ENCODE measurements at places on chromosomes 13 and 19.

DNA sequence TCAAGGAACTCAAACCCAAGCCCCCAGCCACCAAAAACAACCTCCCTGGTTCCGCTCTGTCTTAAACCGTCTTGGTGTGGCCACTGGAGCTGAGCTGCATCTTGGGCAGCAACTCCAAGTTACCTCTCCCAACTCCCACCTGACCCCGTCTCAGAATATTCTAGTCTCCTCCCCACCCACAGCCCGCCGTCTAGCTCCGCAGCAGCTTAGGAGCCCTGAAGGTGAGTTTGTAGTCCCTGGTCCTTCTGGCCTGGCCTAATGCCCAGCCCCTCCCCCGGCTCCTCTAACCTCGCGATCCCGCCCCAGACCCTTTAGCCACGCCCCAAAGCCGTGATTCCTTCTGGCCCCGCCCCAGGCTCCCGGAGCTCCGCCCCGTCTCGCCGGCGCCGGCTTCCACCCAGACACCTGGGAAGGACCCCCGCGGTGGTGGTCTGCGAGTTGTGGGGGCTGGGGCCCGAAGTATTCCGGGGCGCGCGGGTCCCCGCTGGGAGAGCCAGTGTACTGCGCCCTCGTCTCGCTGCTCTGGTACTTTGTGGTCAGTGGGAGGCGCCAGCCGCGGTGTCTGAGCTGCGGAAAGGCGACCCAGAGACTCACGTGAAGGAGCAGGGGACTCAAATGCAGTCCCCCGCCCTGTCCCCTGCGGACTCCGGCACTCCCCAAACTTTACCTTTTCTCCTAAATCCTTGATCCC, 2.5 kb upstream of the LHB start:
- no peak for DNase-seq

DNA sequence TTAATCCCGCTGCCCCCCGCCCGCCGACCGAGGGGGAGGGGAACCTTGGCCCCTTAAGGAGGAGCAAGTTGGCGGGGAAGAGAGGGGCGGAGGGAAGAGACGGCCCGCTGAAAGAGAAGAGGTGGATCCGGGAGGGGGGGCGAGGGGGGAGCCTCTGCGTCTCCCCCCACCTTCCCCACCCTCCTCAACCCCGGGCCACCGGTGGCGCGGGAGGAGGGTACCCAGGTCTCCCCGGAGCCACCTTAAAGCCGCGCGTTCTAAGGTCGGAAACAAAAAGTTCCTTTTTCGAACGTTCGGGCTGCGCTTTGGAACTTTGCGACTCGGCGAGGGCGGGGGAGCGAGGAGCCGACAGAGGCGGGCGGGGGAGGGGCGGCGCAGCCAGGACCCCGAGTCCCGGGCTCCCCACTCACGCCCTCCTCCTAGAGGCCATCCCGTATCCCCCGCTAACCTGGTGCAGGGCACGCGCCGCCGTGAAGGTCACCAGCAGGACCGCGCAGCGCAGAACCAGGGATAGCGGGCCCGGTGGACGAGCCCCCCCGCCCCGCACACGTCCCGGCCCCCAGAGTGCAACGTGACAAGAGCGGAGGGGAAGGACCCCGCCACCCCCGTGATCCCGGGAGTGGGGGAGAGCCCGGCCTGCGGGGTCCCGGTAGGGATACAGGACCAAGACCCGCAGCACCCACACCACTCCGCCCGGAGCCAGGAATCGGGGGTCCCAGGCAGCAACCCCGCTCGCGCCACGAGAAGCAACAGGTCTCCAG, 659 bp downstream of the ERF start:
- DNase-seq: peak; percentile 77

GRCh38 chr19:7921967-7922835, 2.1 kb downstream of the SNAPC2 start:
- no peak for DNase-seq

DNA sequence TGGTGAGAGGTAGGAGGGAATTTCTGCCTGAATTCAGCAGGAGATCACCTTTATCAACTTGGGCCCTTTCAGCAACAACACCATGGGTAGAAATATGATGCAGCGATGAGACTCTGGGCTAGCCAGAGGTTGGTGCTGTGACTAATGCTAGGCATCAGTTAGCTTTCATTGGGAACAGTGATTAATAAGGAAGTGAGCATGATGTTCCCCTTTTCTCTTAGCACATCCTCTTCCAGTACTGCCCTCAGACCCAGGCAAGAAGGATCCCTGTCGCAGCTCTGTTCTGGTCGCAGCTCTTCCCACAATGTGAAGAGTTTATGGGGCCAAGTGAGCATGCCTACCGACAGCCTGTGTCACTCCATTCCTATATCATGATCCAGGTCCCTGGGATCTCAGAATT, 100.5 kb downstream of the FLT1 start:
- no peak for DNase-seq

DNA sequence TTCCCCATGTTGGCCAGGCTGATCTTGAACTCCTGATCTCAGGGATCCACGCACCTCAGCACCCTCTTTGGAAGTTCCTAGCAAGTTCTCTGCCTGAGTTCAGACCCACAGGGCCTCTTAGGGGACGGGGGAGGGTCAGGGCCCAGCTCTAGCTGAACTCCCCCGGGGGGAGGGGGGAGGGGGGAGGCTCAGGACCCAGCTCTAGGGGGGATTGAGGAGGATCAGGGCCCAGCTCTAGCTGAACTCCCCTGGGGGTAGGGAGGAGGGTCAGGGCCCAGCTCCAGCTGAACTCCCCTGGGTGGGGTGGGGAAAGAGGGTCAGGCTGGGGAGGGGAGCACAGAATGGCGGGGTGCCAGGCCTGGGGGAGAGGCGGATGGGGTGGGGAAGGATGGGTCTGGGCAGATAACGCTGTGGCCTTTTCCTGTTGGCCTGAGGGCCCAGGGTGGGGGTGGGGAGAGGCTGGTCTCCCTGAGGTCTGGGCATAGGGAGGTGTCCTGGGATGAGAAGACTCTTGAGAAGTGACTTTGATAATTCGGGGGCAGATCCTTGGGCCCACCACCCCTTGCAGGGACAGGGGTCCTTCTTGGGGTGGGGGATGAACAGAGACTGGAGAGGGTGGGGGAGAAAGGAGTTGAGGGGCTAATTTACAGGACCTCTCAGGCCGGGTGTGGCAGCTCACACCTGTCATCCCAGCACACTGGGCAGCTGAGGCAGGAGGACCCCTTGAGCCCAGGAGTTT, 5.5 kb upstream of the PTBP1 start:
- DNase-seq: peak; percentile 83

- peak; percentile 96 for DNase-seq
Measured at GRCh38 chr19:574658-575526, 2.5 kb downstream of the BSG start.

GRCh38 chr13:41596190-41596589, 138.8 kb downstream of the RGCC start:
- no peak for DNase-seq

DNA sequence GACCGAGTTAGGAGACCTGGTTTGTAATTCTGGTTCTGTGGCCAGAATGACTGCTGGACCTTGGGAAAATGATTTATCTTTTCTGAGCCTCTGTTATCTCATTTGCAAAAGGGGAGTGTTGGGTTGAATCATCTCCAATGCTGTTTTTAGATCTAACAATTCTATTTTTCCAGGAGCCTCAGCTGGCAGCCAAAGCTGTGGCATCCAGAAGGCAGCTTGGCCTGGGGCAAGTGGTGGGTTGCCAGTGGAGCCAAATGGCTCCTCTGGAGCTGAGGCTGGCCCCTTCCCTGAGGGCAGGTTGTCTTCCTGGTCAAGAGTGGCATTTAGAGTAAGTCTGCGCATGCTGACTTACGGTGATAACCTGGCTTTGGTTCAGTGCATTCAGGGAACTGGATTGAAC, 21.3 kb downstream of the B3GLCT start:
- no peak for DNase-seq

DNA sequence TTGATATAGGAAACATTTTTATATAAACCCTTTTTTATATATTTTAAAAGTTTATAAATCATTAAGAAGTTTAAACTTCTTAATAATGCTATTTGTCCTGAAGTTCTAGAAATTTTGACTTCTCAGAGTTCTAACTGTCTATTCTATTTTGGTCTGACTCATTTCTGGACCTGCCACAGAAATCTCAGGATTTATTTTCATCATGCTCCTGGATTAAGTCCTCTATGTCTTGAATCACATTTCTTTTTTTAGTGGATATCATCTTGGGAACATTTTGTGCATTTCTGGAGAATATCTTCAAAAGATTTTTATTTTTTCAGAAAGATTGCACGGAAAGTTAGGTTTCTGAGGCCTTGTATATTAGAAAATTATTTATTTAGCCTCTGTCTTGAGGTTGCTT, 289.1 kb downstream of the NDFIP2 start:
- DNase-seq: no peak

DNA sequence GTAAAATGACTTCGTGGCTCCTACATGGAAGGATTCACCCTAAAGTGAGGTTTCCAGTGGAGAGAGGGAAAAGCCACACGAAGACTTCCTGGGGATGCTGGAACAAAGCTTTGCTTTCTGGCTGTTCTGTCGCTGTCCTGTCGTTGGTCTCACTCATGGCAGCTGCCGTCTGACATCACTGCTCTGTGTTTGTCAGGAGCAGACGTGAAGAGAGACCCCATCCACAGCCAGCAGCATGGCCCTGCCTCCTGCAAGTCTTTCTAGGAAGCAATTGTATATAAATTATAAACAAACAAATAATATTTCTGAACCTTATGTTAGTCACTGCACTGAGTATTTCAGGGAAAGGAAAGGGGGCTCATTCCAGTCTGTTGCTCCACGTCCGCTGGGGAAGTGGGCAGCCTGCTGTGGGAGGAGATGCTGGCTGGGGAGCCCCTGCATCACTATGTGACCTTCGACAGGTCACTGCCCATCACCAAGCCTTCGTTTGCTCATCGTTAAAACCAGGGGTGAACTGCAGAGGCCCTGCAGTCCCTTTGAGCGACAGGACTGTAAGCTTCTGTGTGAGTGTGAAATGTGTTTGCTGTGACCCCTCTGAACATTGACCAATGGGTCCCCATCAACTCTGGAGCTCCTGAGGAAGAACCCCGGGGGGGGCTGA, 151.0 kb downstream of the DCT start:
- no peak for DNase-seq

DNA sequence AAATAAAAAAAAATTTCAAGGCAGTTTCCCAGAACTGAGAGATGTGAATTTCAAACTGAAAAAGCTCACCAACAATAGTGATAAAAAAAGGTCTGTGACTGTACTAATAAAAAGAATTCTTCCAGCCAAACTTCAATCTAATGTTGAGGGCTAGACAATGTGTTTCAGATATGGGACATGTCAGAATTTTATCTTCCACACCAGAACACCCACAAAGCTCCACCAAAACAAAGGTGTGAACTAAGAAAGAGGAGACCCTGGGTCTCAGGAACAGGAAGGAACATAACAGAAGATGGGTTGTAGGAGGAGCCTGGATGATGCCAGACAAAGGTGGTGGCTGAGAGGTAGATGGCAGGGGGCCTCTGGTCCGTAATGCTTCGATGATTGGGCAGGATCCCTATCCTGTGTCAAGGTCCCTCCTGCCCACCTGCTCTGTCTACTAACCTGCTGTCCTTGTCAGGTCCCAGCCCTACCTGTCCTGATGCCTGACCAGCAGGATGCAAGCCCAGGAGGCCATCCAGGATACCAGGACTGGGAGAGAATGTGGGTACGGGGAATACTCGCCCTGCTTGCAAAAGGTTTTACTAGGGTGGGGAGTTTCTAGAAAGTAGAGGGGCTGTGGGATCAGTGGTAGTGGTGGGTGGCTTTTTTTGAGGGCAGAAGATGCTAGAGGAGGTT, 4.5 kb downstream of the MZF1 start:
- DNase-seq: no peak

GRCh38 chr13:101706651-101707050, 254.2 kb downstream of the ITGBL1 start:
- no peak for DNase-seq

DNA sequence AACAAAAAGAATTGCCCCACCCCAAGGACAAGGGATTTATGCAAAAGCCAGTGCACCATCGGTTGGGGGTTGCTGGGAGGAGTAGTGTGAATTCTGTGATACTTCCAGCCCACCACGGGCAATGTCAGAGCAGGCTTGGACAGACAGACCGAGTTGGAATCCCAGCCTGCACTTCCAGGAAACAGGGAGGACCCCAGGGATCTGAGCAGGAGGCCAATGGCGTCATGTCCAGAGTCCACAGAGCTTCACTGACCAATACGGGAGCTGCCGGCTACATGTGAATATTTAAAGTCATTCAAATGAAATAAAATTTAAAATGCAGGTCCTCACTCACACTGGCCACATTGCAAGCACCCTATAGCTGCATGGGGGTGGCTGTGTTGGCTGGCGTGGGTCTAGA, 10.9 kb downstream of the ZNRF4 start:
- no peak for DNase-seq

GRCh38 chr19:19021115-19021514, 12.2 kb downstream of the SUGP2 start:
- DNase-seq: no peak

DNA sequence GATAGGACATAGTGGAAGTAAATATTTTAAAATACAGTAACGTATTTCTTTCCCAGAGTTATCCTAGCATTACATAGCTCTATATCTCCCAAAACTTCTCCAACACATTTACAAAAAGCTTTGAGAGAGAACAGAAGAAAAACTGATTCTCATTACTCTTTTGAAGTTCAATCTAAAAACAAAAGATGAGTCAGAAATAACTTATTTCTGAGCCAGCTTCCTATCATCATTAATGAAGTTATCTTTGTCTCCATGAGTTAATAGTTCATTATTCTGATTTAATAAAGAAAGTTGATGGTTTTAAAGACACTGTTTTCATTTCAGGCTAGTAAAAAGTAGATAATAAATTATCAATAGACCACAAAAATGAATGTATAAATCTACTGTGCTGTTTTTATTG, 446.7 kb upstream of the SPRY2 start:
- DNase-seq: no peak

DNA sequence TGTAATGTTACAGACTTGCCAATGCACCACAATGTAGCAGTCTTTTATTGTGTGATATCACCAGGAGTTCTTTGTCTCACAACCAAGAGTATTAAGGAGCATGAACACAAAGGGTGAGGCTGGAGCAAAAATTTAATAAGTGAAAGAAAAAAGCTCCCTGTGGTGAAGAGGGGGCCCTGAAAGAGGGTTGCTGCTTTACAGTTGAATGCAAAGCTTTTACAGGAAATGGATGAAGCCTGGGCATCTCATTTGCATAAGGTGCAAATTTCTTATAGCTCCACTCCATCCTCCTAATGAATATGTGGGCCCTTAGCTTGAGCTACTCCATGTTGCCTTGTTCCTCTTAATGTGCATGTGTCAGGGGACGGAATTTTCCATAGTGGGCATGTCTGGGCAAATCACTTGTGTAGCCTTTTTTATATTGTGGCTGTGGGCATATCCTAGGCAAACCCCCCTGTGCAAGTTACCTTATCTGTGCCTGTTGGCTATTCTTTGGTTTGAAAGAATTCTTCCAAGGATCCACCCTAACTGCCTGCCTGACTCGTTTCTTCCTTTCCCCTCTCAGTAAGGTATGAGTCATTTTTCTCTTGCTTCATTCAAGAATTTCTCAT, 45.3 kb upstream of the TRPC4 start:
- DNase-seq: no peak

Data from erythroblast (primary cell).